NCI-H1436 treated with DMSO at 0.1 percent for 48 hours (cell line): ENCODE measurements at places on chromosomes 4 and X.

DNA sequence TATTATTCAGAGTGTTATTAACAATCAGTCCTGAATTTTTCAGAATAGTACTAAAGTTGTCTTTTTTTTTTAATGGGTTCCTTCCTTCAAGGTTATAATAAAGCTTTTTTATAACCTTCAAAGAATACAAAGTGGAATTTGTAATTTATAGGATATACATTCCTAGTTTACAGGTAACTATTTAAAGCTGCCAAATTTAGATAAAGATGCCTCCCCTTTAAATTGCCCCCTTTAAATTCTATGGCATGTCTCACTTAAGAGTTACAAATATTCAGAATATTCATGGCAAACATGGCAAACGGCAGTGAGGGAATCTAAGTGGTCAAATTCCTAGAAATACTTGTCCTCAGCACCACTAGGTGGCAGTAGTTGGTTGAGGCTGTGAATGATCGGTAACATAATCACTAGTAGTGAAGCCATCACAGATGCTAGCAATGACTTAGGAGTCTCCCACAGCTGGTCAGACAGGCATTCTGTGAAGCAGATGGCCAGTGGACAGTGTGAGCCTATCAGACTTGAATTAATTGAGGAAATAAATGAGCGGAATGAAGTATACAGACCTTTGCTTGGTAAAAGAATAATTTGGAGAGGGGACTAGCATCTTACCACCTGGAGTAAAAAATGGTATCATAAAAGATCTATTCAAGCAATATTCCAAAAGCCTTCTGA is 86.4 kb downstream of the CBR4 start:
- DNase-seq = peak; percentile 6

GRCh38 chr4:35252866-35253265 is 991.4 kb downstream of the ARAP2 start:
- DNase-seq = no peak

DNA sequence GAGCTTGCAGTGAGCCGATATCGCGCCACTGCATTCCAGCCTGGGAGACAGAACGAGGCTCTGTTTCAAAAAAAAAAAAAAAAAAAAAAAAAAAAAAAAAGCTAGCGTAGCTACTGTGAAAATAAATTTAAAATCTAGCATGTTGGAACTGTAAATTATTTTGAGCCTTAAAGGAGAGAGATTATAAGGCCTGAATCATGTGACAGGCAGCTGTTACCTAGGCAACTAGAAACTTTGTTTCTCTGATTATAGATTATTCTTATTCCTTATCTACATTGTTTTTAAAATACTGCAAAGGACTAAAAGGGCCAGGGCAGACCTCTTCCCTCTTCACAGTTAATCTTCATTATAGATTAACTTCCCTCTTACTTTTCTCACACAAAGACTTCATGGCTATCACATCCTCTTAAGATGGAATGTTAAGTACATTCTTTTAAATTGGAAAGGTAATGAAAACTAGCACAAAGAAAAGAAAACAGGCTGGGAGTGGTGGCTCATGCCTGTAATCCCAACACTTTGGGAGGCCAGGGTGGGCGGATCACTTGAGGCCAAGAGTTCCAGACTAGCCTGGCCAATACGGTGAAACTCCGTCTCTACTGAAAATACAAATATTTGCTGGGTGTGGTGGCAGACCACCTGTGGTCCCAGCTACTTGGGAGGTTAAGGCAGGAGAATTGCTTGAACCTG is 21.1 kb upstream of the PDS5A start:
- DNase-seq = no peak

DNA sequence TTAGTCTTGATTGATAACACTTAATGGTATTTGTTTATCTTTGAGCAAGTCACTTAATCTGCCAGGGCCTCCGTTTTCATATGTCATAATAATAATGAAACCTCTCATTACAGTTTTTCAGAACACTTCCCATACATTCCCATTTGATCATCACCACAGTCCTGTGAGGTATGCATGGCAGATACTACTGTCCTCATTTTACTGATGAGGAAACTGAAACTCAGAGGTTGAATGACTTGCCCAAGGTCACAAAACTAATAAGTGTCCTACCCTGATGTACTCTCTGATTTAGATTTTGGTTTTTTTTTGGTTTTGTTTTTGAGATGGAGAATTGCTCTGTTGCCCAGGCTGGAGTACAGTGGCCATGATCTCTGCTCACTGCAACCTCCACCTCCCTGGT is 25.7 kb downstream of the ZFX start:
- DNase-seq = no peak

- DNase-seq = no peak
Observed at GRCh38 chr4:75895744-75896314, 6.4 kb downstream of the PPEF2 start.

GRCh38 chr4:122195718-122196117 is 43.6 kb downstream of the BLTP1 start:
- no peak for DNase-seq

DNA sequence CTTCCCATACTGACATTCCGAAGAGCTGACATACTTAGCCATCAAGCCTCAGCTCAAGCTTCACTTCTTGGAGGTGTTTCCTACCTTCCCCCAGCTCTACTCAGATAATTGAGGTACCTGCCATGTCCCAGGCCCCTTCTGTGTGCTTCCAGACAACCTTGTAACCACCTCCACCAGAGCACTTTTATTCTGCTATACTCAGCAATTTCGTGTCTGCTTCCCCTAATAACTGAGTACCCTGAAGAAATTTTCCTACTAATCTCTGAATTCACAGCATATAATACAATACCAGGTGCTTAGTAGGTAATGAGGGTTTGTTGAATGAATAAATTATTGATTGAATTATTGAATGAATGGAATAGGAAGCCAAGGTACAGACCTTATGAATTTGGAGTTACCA is 605.5 kb downstream of the MID1IP1 start:
- DNase-seq = no peak

- no peak for DNase-seq
Observed at GRCh38 chr4:152678841-152679240, 956 bp downstream of the TMEM154 start.

DNA sequence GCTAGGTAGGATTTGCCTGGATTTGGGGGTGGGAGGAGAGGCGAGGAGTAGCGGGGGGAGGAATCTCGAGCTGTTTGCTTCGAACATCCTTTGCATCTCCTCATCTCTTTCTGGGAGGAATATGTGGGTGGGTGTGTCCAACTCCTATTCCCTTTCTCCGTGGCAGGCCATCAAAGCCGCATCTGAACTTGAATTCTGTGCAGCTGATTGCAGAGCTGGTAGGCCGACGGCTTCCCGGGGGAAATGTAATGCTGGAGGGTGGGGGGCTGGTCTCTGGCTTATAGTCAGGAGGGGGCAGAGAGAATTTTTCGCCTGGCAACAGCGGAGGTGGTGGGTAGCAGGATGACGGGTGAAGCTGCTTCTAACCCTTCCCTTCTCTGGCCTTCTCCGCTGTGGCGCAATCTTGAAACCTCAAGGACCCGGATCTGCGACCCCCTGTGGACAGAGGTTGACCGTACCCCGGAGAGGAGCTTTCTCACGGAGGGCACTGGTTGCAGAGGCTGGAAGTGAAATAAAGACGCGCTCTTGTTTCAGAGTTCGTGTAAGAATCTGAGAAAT is 628 bp downstream of the ZCCHC12 start:
- no peak for DNase-seq

DNA sequence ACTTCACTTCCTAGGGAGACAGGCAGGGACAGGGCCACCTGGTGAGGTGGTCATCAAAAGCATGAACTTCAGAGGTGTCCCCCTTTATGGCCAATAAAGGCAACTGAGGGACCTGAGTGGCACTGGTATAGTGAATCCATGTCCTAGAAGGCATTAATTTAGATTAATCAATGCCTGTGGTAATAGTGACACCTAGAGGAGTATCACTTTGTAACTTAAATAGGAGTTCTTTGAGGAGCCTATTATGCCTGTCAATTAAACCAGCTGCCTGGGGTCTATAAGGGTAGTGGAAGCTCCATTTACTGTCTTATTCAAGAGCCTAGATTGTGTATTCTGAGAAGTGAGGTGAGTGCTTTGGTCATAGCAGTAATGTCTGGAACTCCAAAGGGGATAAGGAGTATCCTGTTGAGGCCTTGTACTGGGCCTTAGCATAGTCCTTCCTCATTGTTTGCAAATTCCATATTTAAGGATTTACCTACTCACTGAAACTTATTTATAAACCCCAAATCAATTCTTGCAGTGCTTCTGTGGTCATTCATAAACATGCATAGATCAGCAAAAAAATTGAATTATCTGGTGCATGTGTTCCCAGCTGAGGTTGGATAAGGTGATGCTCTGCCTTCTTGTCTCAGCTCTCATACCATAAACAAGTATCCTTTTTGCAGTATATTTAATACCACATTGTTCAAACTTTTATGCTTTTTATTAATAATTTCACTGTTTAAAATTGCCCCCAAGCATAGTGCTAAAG is 213.8 kb upstream of the RADX start:
- no peak for DNase-seq

DNA sequence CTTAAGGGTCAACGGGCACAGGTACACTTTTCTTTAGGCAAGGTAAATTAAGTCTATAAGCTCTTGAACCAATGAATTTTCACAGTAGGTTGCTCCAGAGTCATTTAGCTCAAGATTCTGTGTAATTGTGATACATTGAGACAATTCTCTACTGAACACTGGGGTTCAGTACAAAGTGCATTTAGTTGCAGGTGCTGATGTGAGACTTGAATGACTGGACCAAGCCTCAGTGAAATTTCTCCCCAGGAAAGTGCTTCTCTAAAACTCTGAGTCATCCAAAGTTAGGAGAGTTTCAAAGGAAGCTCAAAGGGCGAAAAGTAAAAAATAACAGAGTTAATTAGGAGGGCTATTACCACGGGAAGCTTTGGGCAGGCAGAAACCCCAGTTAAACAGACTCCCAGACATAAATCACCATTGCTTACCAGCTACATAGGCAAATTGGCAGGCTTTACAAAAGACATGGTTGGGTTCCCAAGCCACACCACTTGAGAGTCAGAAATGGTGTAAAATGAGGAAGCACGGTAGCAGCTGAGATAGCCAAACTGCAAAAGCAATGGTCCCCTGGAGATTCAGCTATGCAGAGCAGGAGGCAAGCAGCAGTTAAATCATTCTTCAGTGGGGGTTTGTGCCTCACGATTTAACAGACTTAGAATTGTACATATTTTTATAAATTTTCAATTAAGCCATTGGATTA is 202.6 kb downstream of the PCDH19 start:
- no peak for DNase-seq

DNA sequence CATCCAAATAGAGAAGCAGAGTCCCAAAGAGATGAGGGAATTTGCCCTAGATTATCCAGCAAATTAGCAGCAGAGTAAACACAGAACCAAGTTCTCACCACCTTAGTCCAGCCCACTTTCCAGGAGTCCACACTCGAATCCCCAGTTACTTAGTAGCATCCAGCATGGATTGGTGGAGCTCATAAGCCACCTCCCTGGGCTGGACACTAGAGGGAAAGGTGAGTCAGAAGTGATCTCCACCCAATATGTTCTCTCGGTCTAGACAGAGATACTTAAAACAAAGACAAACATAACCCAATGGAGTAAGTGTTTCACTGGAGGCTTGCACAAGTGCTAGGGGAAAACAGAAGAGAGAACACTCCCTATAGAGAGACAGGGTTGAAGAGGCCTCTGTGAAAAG is 105.1 kb upstream of the CPEB2 start:
- no peak for DNase-seq

GRCh38 chr4:87540146-87541058 is 11.2 kb upstream of the SPARCL1 start:
- DNase-seq = no peak

GRCh38 chrX:105695451-105695850 is 126.9 kb upstream of the NRK start:
- DNase-seq = no peak

GRCh38 chr4:20086799-20087521 is 164.7 kb upstream of the SLIT2 start:
- DNase-seq = no peak

DNA sequence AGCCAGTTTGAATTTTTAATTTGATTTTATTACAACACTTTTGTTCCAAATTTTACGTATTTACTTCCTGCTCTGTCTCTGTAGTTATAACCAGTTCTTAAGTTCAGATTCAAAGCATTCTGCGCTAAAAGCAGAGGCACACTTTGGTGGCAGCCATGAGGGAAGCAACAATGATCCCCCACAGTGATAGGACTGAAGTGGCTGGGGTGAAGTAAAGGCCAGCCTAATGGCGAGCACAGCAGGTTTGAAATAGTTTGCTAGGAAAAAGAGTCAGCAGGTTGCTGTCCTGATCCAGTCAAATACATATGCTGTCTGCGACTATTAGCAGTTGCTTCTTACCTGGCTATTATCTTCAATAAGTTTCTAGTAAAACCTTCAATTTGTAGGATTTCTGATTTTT is 176.3 kb downstream of the RPA4 start:
- DNase-seq = no peak

DNA sequence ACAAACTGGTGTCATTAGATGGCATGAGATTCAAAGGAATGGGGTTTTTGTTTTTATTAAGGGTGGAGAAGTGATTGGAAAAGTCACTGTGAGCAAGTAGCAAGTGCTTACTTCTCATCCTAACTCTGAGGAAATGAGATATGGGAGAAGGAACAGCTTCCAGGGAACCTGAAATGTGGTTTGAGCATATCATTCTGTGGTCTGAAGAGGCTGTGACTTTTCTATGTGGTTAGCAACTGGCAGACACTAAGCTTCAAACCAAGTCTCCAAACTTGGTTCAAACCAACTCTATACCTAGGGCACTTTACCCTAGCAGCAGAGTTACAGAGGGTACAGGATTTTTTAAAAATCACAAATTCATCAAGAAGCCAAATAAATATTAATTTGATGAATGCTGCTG is 58.2 kb downstream of the DCLK2 start:
- no peak for DNase-seq

DNA sequence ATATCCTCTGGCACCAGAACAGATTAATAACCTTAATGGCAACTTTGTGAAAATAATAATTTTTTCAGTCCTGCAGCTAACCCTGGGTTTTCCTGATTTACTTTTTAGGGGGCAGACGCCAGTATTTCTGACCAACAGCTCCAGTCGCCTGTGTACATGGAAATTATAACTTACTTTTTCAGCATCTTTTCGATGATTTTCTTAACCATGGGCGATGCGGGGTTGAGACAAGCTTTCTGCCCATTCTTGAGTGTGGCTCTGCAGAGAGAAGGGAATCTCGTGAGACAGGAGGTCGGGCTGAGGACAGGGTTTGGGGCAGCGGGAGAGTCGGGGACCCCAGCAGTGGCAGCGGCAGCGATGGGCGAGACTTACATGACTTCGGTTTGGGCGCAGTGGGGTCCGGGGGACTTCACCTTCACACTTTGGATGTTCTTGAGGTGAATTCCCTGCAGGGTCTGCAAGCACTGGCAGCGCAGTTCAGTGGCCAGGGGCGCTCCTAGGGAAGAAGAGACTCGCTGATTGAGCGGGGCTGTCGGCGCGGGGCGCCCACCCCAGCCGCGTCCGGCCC is 484 bp downstream of the CXCL2 start:
- DNase-seq = no peak
